Endodermal cell (in vitro differentiated cells): ENCODE measurements at places on chromosomes 1 and 21. TPM values are rescaled to one million over a fixed set of nuclear protein-coding genes. Genes with fewer than 3 reads are reported as not detected.

SPATA46 gene
- total RNA-seq: not detected in 3 replicates

GRCh38 chr1:200684015-200684414 is 14.3 kb upstream of the DDX59 start:
- DNase-seq: no peak
- H3K27me3 ChIP-seq: no peaks in the 10 kb centered on the region
- no peaks in the 10 kb centered on the region for H3K36me3 ChIP-seq

GDAP2 gene
- 27.2 to 34.8 TPM (median 31.4 TPM) in 3 replicates for total RNA-seq

DNA sequence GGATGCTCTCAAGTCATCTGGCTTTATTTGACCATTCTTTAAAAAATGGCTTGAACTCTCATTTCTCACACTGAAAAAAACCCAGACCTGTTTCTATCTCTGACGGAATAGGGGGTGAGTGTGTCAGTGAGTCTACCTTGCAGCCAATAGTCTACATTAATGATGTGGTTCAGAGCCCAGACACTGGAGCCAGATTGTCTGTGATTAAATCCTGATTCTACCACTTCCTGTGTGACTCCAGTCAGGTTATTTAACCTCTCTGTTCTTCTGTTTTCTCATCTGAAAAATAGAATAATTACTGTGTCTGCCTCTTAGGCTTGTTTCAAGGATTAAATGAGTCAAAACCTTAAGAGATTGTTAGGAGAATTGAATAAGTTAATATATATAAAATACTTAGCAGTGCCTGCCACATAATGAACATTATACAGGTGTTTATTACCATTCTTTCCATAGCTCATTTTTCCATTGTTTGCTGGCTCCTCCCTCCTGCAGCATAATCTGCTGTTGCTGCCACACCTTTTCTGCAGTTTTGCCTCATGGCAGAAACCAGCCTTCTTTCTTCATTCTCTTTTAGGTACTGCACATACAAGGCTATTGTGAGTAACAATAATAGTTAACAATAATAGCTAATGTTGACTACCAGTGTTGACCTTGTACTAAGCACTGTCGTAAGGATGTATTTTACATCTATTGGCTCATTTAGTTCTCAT is 157.6 kb upstream of the IVNS1ABP start:
- H3K36me3 ChIP-seq: no peaks in the 10 kb centered on the region
- H3K27ac ChIP-seq: no peak overlapping the region
- H3K4me1 ChIP-seq: peaks cover 5% of the 10 kb centered on the region
- H3K4me3 ChIP-seq: no peak overlapping the region

- H3K4me3 ChIP-seq: no peak overlapping the region
- H3K4me1 ChIP-seq: no peaks in the 10 kb centered on the region
- no peak overlapping the region for H3K27ac ChIP-seq
- H3K27me3 ChIP-seq: no peaks in the 10 kb centered on the region
- no peak for DNase-seq
- no peaks in the 10 kb centered on the region for H3K36me3 ChIP-seq
Observed at GRCh38 chr1:239682960-239683359, 296.6 kb downstream of the CHRM3 start.

XPR1 gene
- total RNA-seq: 29.9 to 50.9 TPM (median 50.1 TPM) in 3 replicates
